ENCODE measurements at places on chromosomes 7 and 10.

DNA sequence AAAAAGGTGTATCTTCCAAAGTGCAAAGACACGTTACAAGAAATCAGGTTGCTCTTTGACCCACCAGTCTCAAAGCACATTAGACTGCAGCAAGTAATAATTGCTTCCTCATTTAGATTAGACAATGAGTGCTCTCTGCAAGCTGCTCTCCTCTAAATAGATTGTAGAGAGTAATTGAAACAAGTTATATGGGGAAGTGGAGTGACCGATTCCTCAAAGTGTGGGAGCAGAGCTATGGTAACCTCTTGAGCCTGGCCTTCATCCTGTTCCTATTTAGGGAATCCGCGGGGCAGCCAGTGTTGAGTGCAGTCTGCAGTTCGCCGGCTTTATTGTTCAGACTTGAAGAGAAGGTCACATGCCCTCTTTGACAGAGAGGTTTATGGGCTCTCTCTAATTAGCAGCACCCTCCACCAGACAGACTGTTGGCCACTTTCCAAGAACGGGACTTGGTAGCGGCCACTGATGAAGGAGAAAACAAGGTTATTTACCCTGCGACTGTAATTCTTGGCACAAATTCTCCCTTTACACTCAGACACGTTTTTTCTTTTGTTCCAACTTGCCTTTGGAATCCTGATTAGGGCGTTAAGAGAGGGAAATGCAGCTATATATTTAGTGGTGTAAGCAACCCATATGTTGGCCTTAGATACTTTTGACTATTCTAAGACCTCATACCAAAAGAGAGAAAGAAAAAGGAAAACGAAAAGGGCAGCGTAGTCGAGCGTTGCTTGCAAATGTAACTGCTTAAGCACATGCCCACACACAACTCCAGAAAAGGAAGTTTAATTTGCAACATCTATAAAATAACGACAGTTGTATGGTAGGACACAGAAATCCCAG is 107.5 kb downstream of the REEP3 start:
- ATAC-seq = no peak

DNA sequence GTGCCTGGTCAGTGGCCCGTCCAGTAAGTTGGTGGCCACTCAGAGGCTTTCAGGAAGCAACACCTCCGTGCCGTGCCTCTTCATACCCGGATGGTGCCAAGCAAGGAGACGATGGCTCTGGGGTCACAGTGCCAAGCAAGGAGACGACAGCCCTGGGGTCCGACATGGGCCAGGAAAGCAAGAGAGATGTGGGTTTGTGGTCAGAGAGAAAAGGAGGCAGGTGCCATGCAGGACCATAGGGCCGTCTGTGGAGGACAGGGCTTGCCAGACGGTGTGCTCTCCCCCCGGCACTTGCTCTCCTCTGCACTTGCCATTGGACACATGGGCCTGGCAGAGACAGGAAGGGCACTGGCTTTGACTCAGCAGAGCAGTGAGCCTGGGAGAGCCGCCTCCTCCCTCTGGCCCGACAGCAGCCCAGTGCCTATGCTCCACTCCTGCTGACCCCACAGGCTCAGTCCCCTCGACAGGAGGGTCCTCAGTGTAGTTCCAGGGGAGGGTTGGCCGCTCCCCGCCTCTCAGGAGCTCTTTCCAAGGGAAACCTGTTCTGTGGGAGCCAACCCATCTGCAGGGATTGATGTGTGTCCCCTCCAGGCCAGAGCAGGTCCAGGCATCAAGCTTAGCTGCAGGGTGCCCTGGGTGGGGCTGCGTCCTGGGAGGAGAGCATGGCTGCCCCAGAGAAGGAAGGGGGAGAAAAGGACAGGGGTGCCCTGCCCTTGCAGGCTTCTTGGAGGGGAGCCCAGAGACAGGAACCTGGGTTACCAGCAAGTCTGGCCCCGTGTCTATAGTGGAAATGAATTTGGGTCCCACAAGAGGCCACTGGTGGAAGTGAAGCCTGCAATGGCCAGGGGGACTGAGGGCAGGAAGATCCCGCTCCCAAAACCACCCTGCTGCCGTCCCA is 7.6 kb upstream of the CALML5 start:
- no peak for ATAC-seq

DNA sequence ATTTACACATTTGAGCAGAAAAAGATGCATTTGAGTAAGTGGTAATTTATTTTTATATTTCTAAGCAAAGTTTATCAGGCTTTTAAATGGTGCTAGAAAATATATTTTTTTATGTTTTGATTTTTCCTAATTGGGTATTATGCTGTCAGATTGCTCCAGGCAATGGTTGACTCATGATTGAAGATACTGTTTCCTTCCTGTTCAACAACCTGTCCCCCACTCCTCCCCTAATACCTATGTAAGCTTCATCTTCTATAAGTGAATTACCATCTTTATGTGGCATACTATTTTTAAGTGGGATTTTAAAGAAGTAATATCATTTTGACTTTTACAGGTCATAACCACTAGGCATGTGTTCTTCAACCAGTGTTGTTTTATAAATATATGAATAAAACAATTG is 21.4 kb downstream of the TSPAN13 start:
- no peak for ATAC-seq

DNA sequence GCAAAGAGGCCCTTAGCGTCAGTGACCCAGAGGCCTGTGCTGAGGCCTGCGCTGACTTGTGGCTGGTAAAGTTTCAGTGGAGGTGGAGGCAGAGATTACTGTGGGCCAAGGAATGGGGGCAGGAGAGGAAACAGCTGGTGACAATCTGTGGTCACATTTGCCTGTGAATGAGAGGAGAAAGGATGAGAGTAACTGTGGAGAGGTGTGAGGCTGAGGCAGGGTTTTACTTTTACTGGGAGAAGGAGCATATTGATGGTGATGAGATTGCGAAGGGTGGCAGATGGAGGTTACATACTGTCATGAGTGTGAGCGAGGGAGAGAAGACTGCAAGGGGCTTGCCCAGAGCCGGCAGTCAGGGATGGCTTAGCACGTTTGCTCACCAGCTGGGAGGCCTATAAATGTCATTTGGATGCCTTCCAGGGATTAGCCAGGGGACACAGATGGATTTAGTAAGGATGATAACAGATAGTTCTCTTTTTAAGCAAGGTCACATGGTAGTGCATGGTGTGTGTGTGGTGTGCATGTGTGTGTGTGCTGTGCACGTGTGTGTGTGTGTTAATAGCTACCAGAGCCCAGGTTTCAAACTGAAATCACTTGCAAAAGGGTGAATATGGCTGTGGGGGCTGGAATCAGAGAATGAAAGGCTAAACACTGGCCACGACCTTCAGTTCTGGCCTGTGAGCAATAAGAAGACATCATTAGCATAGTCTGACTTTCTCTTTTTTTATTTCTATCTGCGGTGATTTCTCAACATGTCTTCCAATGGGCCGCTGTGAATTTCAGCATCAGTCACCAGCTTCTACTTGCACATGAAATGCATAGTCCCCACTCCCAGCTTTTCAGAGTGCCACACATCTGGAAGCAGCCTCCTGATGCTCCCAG is 291.5 kb upstream of the ZNF32 start:
- peak; percentile 18 for ATAC-seq

DNA sequence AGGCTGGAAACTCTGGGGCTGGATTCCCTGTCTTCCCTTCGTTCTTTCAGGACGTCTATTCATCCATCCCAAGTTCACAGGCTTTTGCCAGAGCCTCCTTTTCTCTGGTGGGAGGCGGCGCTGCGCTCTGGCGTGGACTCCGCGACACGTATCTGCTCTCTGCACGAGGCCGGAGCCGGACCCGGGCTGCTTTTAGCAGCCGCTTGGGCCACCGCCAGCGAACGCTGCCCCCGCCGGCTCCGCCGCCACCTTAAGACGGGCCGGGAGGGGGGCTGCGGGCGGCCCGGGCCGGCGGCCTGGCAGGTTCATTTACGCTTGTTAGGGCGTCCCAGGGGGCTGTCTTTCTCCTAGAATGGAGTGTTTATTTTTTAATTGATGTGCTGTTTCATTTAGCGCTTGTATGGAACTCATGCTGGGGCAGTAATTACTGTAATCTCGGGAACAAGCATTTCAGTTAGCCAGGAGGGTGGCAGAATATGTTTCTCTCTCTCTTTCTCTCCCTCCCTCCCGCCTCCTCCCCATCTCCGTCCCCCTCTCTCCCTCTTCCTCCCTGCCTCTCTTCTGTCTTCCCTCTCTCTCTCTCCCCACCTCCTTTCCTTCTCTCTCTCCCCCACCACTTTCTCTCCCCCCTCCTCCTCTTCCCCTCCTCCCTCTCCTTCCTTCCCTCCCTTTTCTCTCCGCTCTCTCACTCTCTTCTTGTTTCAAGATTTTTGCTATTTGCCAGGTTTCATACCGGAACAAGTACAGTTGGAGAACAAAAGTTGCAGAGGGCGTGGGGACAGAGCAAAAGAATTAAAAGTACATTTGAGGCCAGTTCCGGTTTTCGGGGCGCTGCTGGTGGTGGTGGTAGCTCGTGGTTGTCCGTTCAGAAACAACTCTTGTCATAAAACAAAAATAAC is 1.3 kb upstream of the FZD8 start:
- no peak for ATAC-seq

DNA sequence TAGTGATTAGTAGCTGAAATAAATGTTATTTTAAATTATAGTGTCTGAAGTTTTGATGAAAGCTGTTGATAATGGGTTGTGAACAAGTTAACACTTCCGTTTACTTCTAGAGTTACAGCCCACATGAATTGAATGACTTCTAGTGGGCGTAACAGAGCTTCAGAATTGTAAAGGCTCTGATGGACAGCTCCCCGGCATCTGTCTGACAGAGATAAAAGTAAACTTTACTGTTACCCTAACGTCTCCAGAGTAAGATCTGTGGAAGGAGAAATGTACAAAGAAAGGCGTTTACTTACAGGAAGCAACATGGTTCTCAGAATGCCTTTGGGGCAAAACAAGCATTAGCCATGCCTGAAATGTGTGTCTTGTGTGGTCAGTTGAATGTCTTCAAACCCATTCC is 124.4 kb downstream of the ADARB2 start:
- ATAC-seq = no peak

- ATAC-seq = no peak
Observed at GRCh38 chr10:78868048-78868447, 200.7 kb upstream of the ZMIZ1 start.

- no peak for ATAC-seq
Observed at GRCh38 chr7:126495001-126495400, 757.7 kb downstream of the GRM8 start.

- no peak for ATAC-seq
Observed at GRCh38 chr10:38027986-38028385, 17.5 kb downstream of the ZNF33A start.

- no peak for ATAC-seq
Observed at GRCh38 chr10:26840938-26841732, 19.6 kb downstream of the ABI1 start.

DNA sequence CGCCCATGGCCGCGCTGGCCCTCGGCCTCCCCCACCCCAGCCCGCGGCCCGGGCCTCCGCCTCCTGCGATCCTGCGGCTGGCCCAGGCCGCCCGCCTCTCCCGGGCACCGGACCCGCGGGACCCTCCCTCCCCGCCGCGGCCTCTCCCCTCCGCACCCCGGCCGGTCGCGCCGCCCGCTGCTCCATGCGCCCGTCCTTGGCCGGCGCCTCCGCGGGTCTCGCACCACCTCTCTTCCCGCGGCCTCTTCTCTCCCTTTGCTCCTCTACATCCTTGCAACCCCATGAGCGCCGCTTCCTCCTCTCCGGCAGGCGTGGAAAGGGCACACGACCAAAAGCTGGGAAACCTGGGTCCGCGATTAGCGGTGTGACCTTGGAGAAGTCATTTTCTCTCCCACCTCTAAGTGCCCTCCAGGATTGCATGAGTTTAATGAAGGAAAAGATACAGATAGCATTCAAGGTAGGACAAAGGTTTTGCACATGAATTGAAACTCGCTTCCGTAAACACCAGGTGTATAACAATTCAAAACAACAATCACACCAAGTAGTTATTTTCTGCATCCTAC is 448 bp upstream of the SRPK2 start:
- peak; percentile 41 for ATAC-seq

All from activated CD4-positive, CD25-positive, alpha-beta regulatory T cell treated with anti-CD3 and anti-CD28 coated beads, Interleukin-2, amount 50 U/mL, for 24 hours (primary cell).